ENCODE measurements at places on chromosomes 2 and 18. TPM values are rescaled to one million over a fixed set of nuclear protein-coding genes. Genes with fewer than 3 reads are reported as not detected.

The MAB21L4 gene
- 0.15 TPM for total RNA-seq

The DSG4 gene
- not detected for total RNA-seq

The PIKFYVE gene
- total RNA-seq: 27.2 TPM

- H3K27ac ChIP-seq: no peak overlapping the region
- DNase-seq: no peak
- H3K27me3 ChIP-seq: no peaks in the 10 kb centered on the region
- H3K36me3 ChIP-seq: peaks cover 2% of the 10 kb centered on the region
These were observed 13.3 kb downstream of the ACKR3 start for GRCh38 chr2:236582968-236583367.

DNA sequence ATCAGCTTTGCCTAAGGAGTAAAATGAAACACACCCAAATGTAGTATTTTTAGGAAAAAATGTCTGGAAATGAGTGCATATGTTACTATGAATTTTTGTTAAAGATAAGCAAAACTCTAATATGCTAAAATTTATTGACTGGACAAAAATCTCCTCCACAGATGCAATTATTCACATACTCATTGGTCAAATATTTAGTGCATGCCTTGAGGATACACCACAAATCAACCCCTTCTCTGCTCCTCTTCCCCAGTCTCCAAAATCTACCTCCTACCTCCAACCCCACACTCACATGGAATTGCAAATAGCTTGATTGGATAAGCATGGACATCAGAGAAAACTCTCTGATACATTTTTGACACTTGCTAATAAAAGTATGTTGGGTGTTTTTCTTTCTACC is 95.6 kb upstream of the CDC42EP3 start:
- no peaks in the 10 kb centered on the region for H3K4me1 ChIP-seq
- H3K4me3 ChIP-seq: no peak overlapping the region
- no peak overlapping the region for H3K27ac ChIP-seq
- no peaks in the 10 kb centered on the region for H3K36me3 ChIP-seq
- no peaks in the 10 kb centered on the region for H3K27me3 ChIP-seq
- DNase-seq: no peak

GRCh38 chr2:154813636-154814035 is 115.1 kb downstream of the KCNJ3 start:
- no peaks in the 10 kb centered on the region for H3K27me3 ChIP-seq
- H3K4me3 ChIP-seq: no peak overlapping the region
- no peaks in the 10 kb centered on the region for H3K4me1 ChIP-seq
- DNase-seq: no peak
- H3K36me3 ChIP-seq: no peaks in the 10 kb centered on the region

Data from H9 (cell line).